ENCODE measurements at places on chromosomes 3 and 15.

GRCh38 chr3:152915695-152916094 is 80.8 kb downstream of the P2RY1 start:
- DNase-seq: no peak

GRCh38 chr15:40106203-40107161 is 2.2 kb downstream of the BMF start:
- DNase-seq: peak; percentile 28

GRCh38 chr15:48671103-48672022 is 25.9 kb upstream of the FBN1 start:
- DNase-seq: no peak

- no peak for DNase-seq
These were observed 63.9 kb downstream of the IMPG2 start for GRCh38 chr3:101256511-101256910.

GRCh38 chr15:42832576-42832975 is 88.0 kb downstream of the TTBK2 start:
- no peak for DNase-seq
